T-helper 2 cell (primary cell): ENCODE measurements at places on chromosomes 5 and 9.

GRCh38 chr5:42396111-42396510 is 27.1 kb upstream of the GHR start:
- DNase-seq = no peak

DNA sequence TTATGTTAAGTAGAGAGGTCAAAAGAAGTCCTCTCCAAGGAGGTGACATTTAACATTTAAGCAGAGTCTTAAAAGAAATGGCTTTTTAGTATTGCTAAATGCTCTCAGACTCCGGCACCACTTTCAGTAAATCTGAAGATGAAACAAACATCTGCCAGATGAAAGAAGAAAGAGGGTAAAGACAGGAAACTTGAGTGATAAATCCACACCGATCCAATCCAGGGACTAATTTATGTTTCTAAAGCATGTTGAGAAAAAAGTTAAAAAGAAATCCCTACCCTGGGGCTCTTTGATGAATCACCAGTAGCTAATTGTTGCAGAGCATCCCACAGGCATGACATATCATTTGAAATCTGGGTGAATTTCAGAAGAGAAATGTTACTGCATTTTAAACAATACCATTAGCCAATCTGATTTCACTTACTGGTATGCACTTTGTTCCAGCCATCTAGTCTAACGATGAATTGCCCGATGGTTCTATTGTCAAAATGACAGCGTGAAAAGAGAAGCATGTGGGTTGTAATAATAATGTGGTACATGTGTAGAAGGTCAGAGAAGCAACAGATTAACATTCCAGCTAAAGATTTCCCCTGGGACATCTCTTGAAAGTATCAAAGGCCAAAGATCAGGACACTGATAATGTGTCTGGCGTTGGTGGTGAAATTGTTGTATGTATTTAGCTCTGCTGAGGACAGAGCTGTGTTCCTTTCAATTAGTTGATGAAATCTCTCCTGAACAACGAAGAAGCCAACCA is 485.7 kb downstream of the CSNK1G3 start:
- DNase-seq = no peak

DNA sequence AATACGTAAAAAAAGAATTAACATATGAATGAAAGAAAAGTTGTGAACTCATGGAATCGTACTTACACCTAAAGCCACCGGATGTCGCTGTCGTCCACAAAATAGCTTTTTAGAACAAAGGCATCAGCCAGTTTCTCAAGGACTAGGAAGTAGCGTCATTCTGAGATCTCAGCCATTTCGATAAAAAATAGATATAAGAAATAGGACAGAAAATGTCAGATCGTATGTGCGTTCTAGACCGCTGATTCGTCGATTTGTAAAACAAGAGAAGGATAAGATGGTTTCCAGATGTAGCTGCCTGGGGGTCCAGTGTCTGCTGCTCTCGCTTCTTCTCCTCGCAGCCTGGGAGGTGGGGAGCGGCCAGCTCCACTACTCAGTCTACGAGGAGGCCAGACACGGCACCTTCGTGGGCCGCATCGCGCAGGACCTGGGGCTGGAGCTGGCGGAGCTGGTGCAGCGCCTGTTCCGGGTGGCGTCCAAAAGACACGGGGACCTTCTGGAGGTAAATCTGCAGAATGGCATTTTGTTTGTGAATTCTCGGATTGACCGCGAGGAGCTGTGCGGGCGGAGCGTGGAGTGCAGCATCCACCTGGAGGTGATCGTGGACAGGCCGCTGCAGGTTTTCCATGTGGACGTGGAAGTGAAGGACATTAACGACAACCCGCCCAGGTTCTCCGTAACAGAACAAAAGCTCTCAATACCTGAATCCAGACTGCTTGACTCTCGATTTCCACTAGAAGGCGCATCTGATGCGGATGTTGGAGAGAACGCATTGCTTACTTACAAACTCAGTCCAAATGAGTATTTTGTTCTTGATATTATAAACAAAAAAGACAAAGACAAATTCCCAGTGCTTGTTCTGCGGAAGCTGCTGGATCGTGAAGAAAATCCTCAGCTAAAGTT is at the start of gene PCDHA10:
Gene PCDHA10 (plus strand): TSS at position 126 of the 903 bp plus-strand sequence. CDS start 152 bp downstream, at position 278.
- no peak for DNase-seq

- peak; percentile 5 for DNase-seq
Observed at GRCh38 chr5:76978869-76979268, 26.0 kb downstream of the CRHBP start.

GRCh38 chr5:103919506-103919905 is 356.9 kb upstream of the NUDT12 start:
- no peak for DNase-seq

DNA sequence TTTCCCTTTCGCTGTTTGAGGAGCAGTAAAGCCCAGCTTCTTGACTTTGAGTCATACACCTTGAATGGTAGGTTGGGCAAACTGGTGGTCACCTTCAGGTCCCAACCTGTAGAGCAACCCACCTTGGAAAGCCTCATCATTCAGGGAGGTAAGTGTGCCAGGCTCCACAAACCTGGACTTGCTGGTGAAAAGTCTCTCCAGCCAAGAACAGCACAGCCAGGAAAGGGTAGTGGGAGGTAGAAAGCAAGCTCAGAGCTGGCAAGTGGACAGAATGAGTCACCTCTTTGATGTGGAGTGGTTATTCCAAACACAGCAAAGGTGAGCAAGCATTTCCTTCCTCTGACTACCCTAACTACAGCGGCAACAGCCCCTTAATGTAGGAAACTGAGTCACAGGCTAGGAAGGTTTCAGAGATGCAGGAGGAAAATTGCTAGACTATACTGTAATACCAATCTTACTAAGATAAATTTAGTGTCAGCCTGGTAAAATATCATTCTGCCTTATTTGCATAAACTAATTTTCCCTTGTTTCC is 117.5 kb upstream of the MTAP start:
- no peak for DNase-seq

GRCh38 chr5:1299511-1299850 is 4.6 kb upstream of the TERT start:
- DNase-seq = no peak

- no peak for DNase-seq
Observed at GRCh38 chr5:177438468-177438867, 8.1 kb upstream of the PRR7 start.
